ENCODE measurements at places on chromosomes 5 and 9.

- no peak for DNase-seq
These were observed 7.8 kb downstream of the NEK6 start for GRCh38 chr9:124265551-124265950.

GRCh38 chr9:34185778-34186551 is 7.1 kb downstream of the UBAP1 start:
- no peak for DNase-seq

GRCh38 chr9:115182264-115182663 is 64.3 kb upstream of the TNC start:
- DNase-seq = no peak

DNA sequence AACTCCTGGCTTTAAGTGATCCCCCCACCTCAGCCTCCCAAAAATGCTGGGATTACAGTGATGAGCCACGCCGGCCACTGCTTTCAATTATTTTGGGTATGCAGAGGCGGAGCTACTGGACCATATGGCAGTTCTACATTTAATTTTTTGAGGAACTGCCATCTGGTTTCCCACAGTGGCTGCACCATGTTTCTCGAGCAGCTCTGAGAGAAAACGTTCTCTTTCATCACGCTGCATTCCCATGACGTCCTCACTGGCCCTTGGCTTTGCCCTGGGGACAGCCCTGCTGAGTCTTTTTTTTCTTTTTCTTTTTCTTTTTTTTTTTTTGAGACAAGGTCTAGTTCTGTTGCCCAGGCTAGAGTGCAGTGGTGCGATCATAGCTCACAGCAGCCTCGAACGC is 35.5 kb upstream of the GRHPR start:
- no peak for DNase-seq

DNA sequence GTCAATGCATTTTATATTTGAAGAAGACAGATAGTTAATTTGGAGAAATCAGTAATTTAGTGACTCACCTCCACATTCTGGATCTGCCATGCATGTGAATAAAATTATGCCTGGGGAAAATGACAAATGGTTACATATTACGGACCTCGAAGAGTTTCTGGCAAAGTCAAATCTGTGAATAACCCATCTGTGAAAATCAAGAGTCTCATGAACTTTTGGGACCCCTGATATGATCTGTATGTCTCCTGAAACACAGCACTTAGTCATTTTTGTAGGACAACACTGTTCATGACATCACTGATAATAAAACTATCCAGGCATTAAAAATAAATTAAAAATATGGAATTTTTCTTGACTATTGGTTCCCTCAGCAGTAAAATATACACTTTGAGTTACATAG is 584.5 kb downstream of the TLE4 start:
- DNase-seq = no peak
